ENCODE measurements at places on chromosomes 3 and 15.

GRCh38 chr3:56424336-56424735 is 43.9 kb downstream of the ERC2 start:
- DNase-seq = no peak

GRCh38 chr15:62348623-62349022 is 183.5 kb upstream of the C2CD4B start:
- DNase-seq = no peak

GRCh38 chr3:171809861-171810628 is at the start of gene PLD1:
TSS of gene PLD1 (minus strand) at chr3:171810483. CDS start at chr3:171738051, 72,432 bp downstream.
- peak; percentile 88 for DNase-seq

GRCh38 chr15:26504009-26504408 is 268.9 kb downstream of the GABRB3 start:
- no peak for DNase-seq

GRCh38 chr15:58715266-58715917 is 34.1 kb downstream of the ADAM10 start:
- DNase-seq = no peak

GRCh38 chr3:138081371-138082084 is 33.9 kb downstream of the DZIP1L start:
- no peak for DNase-seq

DNA sequence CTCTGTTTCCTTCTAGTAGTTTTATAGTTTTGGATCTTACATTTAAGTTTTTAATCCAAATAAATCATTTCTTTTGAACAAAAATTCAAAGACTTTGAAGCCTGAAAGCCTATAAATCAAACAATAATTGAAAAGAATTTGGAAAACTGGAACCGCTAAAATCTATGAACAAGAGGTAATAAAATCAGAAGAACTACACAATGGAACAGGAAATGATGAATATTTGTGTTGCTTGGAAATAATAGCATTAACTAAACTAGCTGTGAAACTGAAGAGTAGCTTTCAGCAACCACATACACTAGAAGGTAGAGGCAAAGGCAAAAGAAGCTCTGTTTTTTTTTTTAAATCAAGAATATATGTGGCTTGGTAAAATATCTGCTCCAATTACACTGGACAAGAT is 147.9 kb upstream of the ABI3BP start:
- no peak for DNase-seq

DNA sequence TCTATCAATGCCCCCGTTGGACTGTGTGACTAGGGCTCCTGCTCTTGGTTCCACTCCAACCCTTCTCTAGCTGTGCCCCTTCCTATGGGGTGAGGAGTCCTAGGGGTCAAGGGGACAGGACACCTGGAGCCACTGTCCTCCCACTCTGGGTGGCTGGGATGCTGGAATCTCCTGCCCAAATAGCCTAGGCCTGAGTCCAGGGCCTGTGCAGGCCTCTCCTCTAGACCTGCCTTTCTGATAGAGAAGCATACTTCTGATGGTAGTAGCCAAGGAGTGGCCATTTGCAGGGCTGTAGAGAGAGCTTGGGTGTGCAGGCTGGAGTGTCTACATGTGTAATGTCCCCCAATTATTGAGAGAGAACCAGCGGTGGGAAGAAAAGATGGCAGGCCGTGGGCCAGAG is 54.2 kb downstream of the ITGA11 start:
- DNase-seq = no peak

- no peak for DNase-seq
Observed at GRCh38 chr3:53161450-53161819, 426 bp downstream of the PRKCD start.

- DNase-seq = no peak
Observed at GRCh38 chr3:94433811-94434210, 370.9 kb downstream of the NSUN3 start.

DNA sequence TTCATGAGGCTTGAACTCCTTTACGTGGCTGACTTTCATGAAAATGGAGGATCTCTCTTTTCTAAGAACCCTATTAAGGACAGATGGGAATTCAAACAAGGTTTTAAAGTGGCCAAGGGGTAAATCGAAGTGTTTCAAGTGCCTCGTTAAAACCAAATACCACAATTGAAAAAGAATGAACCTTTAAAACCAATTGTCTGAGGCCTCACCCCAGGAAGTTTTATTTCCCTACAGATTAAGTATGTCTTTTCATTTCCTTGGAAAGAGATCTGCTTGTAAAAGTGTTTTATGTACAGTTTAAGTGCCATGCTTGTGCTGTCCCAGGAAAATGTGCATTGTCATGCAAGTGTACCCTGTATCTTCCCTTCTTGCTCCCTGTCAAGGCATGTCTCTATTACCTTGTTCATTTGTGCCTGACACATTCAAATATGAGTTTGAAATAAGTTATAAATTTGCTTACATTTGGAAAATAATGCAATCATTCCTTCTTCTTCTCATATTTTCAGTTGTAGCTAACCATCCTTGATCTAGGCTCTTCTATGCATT is 138.7 kb downstream of the ZPLD1 start:
- no peak for DNase-seq

GRCh38 chr15:88878720-88879184 is 16.6 kb downstream of the HAPLN3 start:
- DNase-seq = peak; percentile 41

- DNase-seq = no peak
Observed at GRCh38 chr3:39529577-39529976, 62.1 kb downstream of the MOBP start.

- no peak for DNase-seq
Observed at GRCh38 chr15:84734794-84735479, 13.5 kb upstream of the ZNF592 start.

DNA sequence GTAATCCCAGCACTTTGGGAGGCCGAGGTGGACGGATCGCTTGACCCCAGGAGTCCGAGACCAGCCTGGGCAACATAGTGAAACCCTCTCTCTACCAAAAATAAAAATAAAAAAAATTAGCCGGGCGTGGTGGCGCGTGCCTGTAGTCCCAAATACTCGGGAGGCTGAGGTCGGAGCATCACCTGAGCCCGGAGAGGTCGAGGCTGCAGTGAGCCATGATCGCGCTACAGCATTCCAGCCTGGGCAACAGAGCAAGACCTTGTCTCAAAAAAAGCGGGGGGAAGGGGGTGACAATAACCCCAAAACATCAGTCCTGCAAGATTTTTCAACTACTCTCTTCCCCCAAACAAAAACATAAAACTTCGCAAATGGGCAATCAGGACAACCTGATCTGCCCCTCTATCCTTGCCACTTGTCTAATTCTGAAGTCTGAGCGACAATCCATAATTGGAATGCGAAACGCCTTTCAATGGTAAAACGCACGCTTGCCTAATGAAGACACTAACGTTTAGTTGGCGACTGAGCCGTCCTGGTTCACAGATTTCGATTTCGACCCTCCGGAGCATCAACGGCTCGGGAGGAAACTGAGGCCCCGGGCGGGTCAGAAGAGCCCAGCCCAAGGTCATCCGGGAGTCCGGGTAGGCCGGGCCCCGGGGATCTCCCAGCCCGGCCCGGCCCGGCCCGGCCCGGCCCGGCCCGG is 868 bp downstream of the BTBD1 start:
- no peak for DNase-seq

GRCh38 chr3:169029674-169030285 is 633.7 kb downstream of the MECOM start:
- no peak for DNase-seq

GRCh38 chr3:196932600-196932999 is 9.7 kb downstream of the NCBP2 start:
- no peak for DNase-seq

- peak; percentile 98 for DNase-seq
Observed at GRCh38 chr3:193816656-193817311, 223.8 kb downstream of the OPA1 start.

GRCh38 chr3:133197619-133198018 is 159.4 kb downstream of the TMEM108 start:
- DNase-seq = no peak

- DNase-seq = no peak
Observed at GRCh38 chr15:76234337-76234889, 76.9 kb downstream of the ETFA start.

DNA sequence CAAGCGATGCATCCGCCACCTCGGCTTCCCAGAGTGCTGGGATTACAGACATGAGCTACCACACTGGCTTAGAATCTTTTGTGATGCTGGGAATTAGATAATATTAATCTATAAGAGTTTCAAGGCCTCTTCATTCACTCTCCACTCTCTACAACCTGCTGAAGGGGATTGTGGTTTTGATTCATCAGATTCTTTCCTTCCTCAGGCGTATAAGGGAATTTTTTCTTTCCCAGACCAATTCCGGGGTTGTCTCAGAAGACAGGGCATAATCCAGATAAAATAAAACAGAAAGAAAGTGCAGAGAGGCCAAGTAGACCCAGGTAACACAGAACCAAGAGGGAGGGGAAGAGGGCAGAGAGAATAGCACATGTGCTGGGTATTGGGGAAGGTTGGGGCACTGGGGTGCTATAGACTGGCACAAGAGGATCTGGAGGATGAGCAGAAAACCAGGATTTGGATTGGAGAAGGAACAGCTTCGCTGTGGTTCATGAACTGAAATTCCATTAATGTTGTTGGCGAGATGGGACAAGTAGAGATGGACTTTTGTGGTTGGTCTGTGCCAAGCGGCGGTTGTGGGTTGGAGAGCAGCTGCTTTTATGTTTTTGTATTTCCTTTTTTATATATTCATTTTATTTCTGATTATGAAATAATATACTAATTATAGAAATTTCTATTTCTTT is 12.8 kb downstream of the ARL6IP5 start:
- no peak for DNase-seq

GRCh38 chr3:72768006-72768441 is 80.2 kb downstream of the SHQ1 start:
- DNase-seq = peak; percentile 24

DNA sequence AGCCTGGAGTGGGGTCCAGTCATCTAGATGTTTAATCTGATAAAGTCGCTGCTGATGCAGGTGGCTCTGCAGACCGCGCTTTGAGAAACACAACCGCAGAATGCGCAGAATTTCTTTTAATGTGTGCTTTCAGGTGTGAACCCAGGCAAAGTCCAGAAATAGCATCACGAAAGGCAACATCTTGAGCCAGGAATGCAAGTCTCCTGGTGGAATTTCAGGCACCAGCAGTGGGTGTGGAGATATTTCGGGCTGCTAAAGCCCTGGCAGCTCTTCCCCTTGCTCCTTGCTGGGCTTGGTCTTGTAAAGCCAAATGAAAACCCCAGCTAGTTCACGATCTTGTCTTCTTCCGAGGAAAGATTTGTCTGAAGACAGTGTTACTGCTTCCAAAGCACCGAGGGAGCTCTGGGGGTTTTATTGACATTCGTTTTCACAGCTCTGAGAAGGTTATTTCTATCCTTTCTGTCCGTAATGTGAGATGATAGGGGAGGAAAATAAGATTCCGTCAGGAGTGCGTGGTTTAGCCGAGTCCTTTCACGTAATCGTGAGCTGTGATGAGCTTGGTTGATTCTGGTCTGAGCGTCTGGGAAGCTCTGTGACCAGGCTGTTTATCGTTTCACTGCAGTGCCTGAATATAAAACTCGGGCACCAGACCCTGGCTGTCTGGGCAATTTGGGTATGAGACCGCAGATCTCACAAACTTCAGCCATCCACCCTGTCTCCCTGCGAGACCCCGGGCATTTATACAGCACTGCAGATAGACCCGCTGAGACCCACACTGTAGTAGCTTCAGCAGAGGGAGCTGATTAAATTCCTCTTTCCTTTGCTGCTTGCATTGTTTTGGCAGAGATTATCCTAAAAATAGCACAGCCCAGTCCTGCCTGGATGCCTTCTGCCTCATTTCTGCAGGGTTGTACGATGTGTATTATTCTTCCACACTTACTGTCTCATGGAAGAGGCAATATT is 67.0 kb upstream of the SLC25A26 start:
- DNase-seq = peak; percentile 49

DNA sequence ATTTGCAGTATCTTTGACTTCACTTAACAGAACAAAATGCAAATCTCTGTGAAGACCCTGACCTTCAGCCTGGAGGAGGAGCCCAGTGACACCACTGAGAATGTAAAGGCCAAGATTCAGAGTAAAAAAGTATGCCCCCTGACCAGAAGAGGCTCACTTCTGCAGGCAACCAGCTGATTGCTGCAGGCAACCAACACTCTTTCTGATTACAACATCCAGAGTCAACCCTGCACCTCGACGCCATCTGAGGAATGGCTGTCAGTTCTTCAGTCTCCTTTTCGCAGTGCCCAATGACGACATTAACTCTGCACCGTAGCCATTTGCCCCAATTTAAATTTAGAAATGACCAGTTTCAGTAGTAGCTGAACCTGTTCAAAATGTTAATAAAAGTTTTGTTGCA is 14.9 kb downstream of the ATP13A3 start:
- no peak for DNase-seq

GRCh38 chr15:60844010-60844409 is 365.1 kb upstream of the ICE2 start:
- DNase-seq = no peak

DNA sequence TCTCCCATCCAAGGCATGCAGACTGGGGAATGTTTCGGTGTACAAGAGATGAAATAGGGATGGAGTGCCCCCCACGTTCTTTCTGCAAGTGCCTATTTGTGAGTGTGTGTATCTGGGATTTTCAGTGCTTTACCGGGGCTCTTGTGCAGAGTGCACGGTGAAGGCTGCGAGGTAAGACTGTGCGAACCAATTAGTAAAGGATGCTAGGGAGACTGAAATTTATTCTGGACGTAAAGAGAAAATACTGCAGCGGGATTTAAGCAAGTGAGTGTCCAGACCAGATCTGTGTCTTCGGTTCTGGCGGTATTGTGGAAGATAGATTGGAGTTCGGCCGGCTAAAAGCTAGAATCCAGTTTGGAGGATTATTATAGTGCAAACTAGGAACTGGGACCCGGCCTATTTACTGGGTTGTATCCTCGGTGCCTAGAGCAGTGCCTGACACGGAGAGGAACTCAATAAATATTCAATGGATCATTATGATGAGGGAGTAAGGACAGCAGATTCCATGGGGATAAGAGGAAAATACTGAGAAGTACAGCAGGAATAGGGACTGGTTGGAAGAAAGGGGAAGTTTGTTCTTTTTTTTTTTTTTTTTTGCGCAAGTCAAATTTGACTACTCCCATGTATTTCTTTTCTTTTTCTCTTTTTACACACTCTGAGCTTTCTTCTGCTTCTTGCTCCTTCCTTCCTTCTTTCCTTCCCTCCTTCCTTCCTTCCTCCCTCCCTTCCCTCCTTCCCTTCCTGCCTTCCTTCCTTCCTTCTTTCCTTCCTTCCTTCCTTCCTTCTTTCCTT is 580 bp upstream of the MAGEF1 start:
- DNase-seq = no peak

GRCh38 chr3:14949126-14949525 is 1.7 kb downstream of the NR2C2 start:
- DNase-seq = peak; percentile 24

- DNase-seq = no peak
Observed at GRCh38 chr3:125395091-125395490, 20.0 kb upstream of the ZNF148 start.

GRCh38 chr3:30245858-30246622 is 360.4 kb upstream of the TGFBR2 start:
- no peak for DNase-seq

DNA sequence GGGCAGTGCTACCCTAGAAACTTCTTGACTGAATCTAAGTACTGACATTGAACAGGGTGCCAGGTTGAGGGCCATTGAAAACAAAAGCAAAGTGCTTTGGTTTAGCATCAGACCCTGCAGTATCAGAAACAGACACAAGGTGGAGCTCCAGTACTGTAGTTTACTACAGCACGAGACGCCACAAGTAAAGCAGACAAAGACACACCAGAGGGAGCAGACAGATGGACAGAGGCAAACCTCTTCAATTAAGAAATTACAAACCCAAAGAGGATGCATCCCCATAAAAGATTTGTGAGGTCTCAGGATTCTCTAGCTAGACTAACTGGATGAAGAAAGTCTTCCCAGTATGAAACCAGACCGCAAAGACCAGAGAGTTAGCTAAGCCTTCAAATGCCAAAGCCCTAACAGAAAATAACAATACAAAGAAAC is 16.6 kb downstream of the TOP2B start:
- peak; percentile 57 for DNase-seq

Data from right hindlimb (tissue), 1 donor.